ENCODE measurements at places on chromosomes 13 and 19.

DNA sequence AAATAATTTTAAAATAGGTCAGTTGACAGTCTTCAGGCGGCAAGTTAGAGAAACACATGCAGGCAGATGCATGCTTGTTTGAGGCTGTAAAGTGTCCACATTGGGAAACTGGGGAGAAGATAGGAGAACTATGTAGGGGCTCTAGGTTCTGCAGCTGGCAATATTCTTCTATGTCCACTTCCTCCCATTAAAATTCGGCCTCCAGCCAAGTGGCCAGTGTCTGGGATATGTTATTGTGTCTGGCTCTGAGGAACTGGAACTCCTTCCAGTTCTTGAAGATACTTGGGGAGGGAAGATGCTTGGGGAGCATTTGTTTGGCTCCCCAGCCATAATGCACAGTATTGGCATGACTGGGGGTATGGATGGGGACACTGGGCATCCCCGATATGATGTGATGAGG is 20.9 kb upstream of the KLF2 start:
- no peak overlapping the region for H3K27ac ChIP-seq
- H3K4me1 ChIP-seq: no peaks in the 10 kb centered on the region
- H3K4me3 ChIP-seq: no peak overlapping the region
- H3K36me3 ChIP-seq: no peaks in the 10 kb centered on the region
- H3K27me3 ChIP-seq: peaks cover 9% of the 10 kb centered on the region

- H3K27ac ChIP-seq: no peak overlapping the region
- DNase-seq: no peak
- no peaks in the 10 kb centered on the region for H3K4me1 ChIP-seq
- H3K36me3 ChIP-seq: no peaks in the 10 kb centered on the region
- H3K4me3 ChIP-seq: no peak overlapping the region
- H3K27me3 ChIP-seq: no peaks in the 10 kb centered on the region
Measured at GRCh38 chr13:107043021-107043956, 475.4 kb upstream of the ARGLU1 start.

GRCh38 chr13:42334329-42334706 is 62.4 kb downstream of the AKAP11 start:
- no peak overlapping the region for H3K4me3 ChIP-seq
- H3K27ac ChIP-seq: peak overlapping the region; percentile 77
- no peak for DNase-seq
- no peaks in the 10 kb centered on the region for H3K27me3 ChIP-seq
- peaks cover 51% of the 10 kb centered on the region for H3K4me1 ChIP-seq

DNA sequence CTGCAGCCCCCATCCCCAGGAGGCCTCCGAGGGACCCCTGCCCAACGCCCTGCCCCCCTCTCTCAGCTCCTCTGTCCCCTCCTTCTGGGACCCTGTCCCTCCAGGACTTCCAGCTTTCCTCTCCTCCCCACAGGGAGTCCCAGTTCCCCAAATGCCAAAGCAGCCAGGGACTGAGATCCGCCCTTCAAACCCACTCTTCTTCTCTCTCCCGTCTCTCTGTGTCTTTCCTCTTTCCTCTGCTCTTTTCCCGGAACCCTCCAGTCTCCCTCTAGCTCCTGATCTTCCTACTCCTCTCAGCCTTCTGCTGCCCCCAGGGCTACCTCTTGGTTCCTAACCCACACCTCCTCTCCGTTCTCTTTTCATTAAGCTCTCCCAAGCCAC is 377 bp downstream of the CA11 start:
- H3K4me3 ChIP-seq: peak overlapping the region; percentile 75
- peaks cover 4% of the 10 kb centered on the region for H3K27me3 ChIP-seq
- H3K4me1 ChIP-seq: peaks cover 28% of the 10 kb centered on the region
- no peaks in the 10 kb centered on the region for H3K36me3 ChIP-seq
- H3K27ac ChIP-seq: peak overlapping the region; percentile 81

DNA sequence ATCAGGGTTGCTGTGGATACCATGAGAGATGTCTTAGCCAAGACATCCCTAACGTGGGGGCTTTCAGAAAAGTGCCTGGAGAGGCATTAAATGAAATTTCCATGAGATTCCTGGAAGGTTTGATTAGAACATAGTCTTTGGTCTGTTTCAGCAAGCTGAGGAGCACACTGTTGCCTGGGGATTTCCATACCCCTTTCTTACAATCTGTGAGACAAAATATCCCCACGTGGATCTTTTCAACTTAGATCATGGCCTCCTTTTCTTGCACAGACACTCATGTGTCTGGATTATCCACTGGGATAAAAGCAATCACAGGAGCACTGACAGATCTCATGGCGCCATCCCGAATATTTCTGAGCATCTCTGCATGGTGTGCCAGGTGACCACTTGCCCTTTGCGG is 41.7 kb downstream of the GPR12 start:
- H3K36me3 ChIP-seq: no peaks in the 10 kb centered on the region
- no peak for DNase-seq
- peaks cover 15% of the 10 kb centered on the region for H3K4me1 ChIP-seq
- no peaks in the 10 kb centered on the region for H3K27me3 ChIP-seq
- H3K27ac ChIP-seq: no peak overlapping the region

DNA sequence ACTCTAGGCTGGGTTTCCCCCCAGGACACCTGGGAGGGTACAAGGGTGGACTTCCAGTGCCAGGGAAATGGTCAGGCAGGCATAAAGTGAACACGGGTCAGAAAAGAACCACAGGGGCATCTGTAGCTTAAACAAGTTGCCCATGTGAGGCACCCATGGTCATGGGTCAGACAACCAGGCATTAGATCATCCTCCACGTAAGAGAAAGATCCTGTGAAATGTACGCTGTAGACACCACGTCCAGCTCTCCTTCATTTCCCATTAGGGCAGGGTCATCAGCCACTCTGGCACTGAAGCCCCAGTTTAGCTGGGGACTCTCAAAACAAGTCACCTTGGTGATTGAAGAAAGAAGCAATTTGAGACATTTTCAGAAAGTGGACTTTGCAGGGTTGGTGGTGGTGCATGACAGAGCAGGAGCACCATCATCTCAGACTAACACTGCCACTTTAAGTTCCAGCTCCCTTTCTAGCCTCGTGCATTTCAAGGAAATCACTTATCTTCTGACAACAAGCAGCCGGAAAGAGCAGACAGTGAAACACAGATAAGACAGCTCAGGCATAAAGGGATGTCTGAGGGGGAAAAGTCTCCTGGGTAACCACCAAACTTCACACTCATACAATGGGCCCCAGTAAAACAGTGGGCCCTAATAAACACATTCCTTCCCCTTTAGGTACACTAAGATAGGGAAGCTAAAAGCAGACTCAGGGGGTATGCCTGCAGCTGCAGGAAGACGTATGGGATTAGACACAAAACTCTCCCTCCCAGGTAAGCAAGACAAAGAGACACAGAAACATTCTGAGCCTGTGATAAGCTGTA is 16.1 kb upstream of the SIGLEC6 start:
- H3K4me1 ChIP-seq: peaks cover 64% of the 10 kb centered on the region
- no peak for DNase-seq
- H3K27me3 ChIP-seq: peaks cover 9% of the 10 kb centered on the region
- H3K36me3 ChIP-seq: no peaks in the 10 kb centered on the region

DNA sequence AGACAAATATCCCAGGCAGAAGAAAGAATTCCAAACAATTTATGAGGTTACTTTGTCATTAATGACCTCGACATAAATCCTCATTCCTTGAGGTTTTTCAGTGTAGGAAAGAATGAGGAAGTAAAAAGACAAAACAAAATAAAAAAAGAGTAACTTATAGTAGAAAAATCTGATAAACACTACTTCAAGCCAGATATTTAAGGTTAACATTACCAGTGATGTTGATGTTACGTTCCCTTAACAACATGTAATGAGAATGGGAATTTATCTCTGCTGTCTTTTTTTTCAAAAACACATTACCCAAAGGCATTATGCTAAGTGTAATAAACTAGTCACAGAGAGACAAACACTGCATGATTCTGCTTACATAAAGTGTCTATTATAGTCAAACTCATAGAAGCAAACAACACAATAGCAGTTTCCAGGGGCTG is 935.1 kb downstream of the SLITRK1 start:
- H3K27ac ChIP-seq: no peak overlapping the region
- no peaks in the 10 kb centered on the region for H3K27me3 ChIP-seq
- H3K4me3 ChIP-seq: no peak overlapping the region
- H3K36me3 ChIP-seq: no peaks in the 10 kb centered on the region
- DNase-seq: no peak
- no peaks in the 10 kb centered on the region for H3K4me1 ChIP-seq
